ENCODE measurements at places on chromosomes 2 and 18.

DNA sequence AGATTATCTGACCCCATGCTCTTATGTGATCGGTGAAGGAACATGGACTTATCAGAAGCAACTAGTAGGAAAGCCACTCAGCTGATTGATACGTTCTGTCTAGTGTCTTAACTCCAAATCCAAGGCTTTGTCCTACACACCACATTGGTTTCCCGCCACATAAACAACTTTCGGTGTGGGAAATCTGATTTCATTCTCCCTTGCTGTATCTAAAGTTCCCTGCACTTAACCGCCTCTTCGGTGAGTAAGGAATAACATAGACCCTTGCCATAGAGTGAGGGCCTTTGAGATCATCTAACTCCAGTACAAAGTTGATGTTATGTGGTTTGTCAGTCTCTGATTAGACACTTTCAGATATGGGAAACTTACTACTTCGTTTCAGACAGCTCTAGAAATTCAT lies 538.2 kb upstream of the TNP1 start:
- no peak for DNase-seq

DNA sequence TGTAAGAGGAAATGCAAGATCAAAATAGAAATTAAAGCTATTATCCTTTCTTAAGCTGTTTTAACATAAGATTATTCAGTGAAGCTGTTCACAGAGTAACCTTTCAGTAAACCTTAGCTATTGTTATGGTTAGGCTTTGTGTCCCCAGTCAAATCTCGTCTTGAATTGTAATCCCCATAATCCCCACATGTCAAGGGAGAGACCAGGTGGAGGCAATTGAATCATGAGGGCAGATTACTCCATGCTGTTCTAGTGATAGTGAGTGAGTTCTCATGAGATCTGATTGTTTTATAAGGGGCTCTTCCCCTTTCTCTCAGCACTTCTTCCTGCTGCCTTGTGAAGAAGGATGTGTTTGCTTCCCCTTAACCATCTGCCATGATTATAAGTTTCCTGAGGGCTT lies 424.4 kb downstream of the DSEL start:
- DNase-seq, result no peak

DNA sequence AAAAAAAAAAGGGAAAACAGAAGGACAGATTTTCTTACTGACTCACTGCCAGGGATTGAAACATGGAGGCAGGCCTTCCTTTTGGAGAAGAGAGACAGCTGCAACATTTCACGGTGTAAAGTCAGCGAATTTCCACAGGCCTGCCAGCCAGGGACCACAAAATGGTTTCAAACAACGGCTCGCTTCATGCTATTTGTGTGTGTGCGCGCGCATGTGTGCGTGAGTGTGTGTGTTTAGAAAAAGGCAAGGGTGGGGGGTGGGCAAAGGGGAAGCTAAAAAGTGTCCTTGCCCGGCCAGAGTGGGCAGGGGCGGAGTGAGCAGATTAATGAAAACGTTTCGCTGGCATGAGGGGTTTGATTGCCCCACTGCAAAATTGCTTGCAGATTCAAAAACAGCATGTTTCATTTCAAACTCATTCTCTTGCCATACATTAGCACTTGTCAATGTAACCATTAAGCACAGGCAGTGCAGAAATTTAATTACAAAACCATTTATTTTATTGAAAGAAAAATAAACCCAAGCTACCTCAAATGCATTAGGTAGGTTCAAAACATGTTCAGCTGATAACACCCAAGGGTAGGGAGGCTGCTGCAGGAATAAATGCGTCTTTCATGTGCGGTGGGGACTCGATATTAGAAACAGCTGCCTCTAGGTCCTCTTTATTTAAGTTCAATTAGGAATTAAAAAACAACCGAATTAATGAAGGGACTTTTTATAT lies 182.1 kb upstream of the SIX2 start:
- DNase-seq, result no peak

DNA sequence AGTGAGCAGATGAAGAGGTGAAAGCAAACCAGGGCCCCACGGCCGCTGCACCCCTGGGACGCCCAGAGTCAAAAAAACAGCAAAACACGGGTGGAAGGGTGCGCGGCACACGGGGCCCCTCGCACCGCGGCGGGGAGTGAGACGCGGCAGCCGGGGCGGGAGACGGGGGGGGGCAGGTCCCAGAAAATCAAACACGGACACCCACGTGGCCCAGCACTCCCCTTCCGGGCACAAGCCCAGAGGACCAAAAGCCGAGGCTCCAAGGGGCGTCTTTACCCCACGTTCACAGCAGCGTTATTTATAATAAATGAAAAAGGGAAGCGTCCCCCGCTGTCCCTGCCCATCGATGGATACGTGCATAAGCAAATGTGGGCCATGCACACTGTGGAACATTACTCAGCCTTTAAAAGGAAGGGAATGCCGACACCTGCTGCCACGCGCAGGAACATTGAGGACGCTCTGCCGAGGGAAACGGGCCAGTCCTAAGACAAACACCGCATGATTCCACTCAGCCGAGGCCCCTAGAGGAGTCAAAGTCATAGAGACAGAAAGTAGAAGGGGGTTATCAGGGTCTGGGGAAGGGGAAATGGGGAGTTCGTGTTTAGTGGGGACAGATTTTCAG lies 677 bp upstream of the COPS9 start:
- DNase-seq, result no peak

DNA sequence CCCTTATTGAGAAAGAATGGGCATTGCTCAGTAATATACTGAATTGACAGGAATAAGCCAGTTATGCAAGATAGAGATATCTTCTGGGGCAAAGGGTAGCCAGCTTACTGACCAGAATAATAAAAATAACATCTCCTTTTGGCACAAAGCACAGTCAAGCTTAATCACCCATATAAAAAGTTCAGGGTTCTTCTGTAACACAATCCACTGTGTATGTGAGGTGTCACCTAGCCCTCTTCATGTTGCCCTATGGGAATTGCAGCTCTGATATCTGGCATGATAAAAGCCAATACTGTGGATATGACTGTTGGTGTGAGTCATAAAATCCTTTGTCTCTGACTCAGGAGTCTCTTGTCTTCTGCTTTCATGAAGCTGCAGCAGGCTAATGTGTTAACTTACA lies 90.8 kb downstream of the DSEL start:
- DNase-seq, result no peak

DNA sequence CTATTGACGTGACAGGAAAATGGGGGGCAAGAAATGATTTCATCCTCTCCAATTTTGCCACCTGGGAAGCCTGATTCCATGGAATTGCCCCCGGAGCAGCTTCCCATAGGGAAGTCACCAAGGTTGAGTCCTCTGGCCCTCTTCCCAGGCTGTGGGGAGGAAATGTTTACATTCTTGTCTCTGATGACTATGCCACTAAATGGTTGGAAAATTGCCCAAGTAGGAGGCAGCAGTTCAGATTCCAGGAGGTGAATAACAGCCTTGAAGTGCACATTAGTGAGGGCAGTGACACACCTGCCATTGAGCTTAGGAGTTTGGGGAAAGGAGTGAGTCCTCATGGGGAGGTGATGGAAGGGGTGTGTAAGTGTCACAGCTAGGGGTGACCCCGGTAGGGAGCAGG lies 449.2 kb upstream of the DCC start:
- DNase-seq, result no peak

GRCh38 chr18:69898241-69898861 lies 49.3 kb downstream of the CD226 start:
- no peak for DNase-seq

- DNase-seq, result no peak
These were observed 119.5 kb upstream of the TLK1 start for GRCh38 chr2:171279983-171280790.

- DNase-seq, result no peak
These were observed 65.8 kb downstream of the RTP5 start for GRCh38 chr2:241935314-241935713.

GRCh38 chr18:57502624-57503023 lies 67.5 kb downstream of the ONECUT2 start:
- no peak for DNase-seq

DNA sequence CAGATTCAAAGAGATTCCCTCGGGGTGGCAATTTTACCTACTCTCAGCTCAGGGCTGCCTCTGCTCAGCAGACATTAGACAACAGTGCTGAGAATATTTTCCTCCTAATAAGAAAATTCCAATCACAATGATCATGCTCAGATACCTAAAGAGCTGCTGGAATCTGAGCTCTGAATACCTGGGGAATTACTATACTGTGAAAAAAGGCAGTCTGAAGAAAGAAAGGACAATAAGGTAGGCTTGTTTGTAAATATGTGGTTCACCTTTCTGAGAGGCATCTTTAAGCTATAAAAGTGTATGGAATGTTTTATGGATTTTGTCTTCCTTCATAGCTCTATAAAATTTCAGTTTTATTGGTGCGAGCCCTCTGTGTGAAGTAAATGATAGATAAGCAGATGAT lies 34.2 kb upstream of the FAM98A start:
- no peak for DNase-seq

- DNase-seq, result no peak
These were observed 23.1 kb downstream of the DTNB start for GRCh38 chr2:25650256-25650655.

DNA sequence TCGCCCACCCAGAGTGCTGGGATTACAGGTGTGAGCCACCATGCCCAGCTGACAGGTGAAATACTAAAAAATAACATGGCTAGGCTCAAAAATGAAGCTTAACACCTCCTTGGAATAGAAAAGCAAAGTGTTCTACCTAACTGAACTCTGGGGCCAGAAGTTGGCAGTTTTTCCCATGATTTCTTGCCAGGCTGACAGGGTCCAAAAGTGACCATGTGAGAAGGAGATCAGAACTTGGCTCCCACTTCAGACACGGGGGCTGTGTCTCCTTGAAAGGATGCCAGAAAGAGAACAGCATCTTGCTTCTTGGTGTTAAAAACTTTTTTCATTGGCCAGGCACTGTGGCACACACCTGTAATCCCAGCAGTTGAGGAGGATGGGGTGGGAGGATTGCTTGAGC lies 47.0 kb downstream of the BMPR2 start:
- no peak for DNase-seq

- DNase-seq, result no peak
These were observed 27.6 kb upstream of the CABLES1 start for GRCh38 chr18:23107718-23108117.

- DNase-seq, result no peak
These were observed 113.4 kb upstream of the WDSUB1 start for GRCh38 chr2:159399716-159400415.

DNA sequence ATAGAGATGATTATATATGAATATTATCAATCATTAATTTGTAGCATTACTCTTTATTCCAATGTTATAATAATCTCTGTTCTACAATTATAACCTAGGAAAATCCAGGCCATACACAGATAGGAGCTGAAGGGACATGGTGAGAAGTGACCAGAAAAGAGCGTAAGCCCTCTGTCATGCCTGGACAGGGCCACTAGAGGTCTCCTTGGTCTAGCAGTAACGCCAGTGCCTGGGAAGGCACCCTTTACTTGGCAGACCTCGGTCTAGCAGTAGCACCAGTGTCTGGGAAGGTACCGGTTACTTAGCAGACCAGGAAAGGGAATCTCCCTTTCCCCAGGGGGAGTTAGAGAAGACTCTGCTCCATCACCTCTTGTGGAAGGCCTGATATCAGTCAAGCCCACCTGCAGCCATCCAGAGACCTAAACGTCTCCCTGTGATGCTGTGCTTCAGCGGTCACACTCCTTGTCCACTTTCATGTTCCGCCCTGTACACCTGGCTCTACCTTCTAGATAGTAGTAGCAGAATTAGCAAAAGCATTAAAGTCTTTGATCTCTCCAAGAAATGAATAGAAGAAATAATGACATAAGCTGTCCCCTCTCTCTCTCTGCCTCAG lies 447.5 kb upstream of the FSIP2 start:
- DNase-seq, result no peak

DNA sequence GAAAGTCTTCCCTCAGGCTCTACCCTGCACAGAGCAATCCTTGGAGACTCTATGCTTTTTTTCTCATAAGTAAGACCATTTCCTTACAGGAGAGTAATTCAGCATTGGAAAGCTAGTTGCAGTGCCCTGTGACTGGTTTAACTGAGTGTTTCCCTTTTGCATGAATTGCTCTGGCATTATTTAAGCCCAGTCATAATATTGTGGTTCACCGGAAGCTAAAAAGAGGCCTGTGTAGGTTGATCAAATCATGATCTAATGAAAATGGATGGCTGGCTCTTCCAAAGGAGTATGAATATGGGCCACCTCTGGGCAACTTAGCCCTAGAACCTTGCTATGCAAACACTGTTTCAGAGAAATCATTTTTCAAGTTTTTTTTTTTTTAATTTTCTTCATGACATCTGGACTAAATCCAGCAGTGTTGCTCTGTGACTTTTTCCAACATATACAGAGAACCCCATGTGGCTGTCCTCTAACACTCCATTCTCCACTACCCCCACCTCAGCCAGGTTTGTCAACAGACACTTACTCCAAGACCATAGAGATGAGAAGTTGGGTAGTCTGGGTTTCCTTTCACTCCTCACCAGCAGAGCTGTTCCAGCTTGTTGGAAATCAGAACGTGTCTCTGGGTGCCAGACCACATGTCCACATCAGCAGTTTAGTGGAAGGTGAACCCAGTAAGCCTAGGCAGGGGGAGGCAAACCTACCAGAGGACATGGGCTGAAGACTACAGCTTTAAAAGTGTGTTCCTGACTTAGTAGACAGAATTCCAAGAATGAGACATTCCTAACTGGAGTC lies 175.2 kb upstream of the SLC14A2 start:
- no peak for DNase-seq

DNA sequence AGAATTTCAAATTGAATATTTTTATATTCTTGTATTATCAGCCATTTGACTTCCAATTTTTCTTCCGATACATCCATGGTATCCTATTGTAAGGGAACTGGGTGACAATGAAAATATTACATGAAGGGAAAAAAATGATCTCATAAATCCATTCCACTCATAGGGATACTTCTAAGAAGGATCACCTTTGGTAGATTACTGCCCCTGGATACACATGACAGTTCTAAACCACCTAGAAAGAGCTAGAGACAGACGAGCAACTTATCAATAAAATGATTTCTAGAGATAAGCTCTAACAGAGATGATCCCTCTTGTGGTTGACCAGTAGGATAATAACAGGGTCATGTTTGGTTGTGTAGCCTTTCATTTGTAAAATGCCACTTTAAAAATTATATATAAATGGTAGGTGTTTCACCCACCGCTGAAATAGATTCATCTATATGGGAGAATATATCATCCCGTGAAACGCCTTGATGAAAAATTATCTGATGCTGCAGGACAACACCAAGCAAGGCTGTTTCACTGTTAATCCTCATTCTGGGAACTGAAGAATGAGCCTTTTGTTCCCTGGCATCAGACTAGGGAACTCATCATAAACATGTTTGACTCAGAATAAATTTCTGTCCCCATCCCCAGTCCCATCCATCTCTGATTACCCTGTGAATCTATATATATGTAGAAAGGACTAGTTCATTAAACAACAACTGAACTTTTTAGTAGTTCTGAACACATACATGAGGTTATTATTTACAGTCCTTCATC lies 180.0 kb downstream of the TCF4 start:
- no peak for DNase-seq

DNA sequence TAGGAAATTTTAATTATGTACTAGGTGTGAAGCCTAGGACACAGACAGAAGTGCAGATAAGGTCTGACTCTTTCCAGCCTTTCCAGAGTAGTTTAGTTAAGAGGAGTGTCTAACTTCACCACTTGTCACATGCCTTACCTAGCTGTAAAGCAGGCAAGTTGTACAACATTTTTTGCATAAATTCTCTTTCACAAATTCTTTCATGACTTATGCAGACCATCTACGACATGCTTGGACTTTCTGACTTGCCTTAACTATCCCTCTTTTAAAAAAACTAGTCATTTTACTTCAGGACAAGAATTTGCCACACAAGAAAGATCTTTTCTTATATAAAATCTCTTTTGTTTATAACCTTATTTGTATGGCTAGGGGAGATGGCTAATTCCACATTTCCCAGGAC lies 1273.6 kb upstream of the SLC39A10 start:
- DNase-seq, result no peak

GRCh38 chr2:30201990-30202389 lies 29.3 kb upstream of the LBH start:
- no peak for DNase-seq
